BE2C (cell line): ENCODE measurements at places on chromosomes 12 and 14.
A peak's percentile ranks its signal among the peaks of the same experiment; 100 is the strongest.

GRCh38 chr12:67677166-67677565 is 28.6 kb downstream of the DYRK2 start:
- no peak for DNase-seq

DNA sequence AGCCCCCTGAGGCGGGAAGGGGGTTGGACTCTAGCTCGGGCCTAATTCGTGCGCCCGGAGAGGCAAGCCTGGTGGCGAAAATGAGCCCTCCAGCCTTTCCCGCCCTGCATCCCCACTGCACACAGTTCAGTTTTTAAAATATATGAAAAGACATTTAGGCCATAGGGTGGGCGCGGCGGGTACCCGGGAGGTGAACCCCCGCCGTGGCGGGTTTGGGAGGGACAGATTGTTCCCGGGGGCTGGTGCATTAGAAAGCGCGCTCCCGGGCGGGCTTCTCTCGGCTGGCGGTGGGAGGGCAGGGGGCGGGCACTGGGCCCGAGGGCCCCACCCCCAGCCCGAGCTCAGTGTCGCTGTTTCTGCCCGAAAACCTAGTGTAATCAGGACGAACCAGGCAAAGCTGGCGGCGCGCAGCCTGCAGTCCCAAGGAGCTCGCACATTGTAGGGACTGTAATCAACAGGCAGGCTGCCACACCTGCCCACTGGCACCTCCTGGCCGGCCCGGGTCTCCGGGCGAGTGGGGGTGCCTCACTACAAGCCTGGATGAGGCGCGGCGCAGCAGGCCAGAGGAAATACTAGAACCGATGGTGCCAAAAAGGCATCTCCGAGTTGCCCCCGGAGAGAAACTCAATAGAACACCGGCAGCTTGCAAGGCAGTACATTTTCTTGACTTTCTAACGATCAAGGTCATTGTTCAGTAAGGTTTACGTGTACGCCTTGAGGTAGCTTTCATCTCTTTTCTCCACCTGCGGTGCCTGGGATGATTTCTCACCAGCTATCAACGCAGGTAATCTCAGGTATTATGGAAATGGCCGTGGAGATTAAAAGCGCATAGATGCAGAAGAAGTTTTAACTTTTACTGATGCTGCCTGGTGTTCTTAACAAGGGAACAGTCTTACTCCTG is 764 bp upstream of the SPTB start:
- peak; percentile 59 for DNase-seq

DNA sequence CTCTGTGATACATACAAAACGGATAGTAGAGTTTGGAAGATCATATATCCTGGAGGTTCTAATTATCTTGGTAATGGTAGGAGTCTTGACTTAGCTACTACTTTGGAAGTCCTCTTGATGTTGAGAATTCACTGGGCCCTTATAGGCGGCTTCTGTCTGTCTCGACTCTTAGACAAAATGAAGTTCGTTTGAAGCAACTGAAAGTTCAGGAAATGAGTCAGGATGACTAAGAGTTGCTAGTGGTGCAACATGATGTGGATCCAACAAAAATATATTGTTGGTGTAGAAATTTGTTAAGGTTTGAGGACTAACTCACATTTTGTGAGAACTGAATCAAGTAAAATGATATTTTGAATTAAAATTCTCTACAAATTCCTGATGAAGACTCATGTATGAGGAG is 272.7 kb downstream of the AEBP2 start:
- no peak for DNase-seq

GRCh38 chr12:7374423-7375144 is 69.4 kb downstream of the CD163L1 start:
- peak; percentile 90 for DNase-seq

DNA sequence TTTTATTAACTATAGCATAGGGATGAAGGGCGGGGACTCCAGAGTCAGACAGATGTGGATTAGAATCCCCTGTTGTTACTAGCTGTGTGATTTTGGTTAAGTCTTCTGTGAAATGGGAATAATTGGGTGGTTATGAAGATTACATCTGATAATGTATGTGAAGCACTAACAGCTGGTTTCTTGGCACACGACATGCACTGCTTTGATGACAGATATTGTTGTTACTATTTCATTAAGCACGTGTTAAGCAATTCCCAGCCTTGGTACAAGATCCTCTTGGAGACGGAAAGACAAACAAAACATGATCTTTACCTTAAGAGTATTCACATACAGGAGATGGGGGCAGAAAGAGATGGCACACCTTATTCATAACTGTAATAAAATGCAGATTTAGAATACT is 7.9 kb downstream of the PPFIBP1 start:
- DNase-seq: no peak

DNA sequence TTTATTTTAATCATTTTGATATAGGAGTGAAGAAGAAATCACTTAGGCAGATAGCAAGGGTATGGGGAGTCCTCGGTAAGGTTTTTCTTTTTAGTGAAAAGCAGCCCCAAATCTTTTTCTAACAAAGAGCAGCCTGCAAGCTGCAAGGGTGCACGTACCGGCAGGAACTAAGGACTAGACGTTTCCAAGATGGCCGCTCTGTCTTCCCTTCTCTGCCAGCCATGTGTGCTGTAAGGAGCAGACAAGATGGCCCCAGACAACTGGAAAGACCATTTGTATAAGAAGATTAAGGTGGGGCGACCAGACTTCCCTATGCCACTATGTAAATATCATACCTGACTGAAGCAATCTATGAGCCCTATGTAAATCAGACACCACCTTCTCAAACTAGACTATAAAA is 79.6 kb downstream of the TXNDC16 start:
- no peak for DNase-seq

GRCh38 chr14:75877292-75877691 is 104.5 kb downstream of the TGFB3 start:
- no peak for DNase-seq

- DNase-seq: no peak
Measured at GRCh38 chr14:61713724-61714437, 18.6 kb downstream of the HIF1A start.

GRCh38 chr14:92959189-92959531 is 36.2 kb downstream of the CHGA start:
- peak; percentile 85 for DNase-seq

- no peak for DNase-seq
Measured at GRCh38 chr14:72649603-72650227, 244.2 kb downstream of the DPF3 start.

DNA sequence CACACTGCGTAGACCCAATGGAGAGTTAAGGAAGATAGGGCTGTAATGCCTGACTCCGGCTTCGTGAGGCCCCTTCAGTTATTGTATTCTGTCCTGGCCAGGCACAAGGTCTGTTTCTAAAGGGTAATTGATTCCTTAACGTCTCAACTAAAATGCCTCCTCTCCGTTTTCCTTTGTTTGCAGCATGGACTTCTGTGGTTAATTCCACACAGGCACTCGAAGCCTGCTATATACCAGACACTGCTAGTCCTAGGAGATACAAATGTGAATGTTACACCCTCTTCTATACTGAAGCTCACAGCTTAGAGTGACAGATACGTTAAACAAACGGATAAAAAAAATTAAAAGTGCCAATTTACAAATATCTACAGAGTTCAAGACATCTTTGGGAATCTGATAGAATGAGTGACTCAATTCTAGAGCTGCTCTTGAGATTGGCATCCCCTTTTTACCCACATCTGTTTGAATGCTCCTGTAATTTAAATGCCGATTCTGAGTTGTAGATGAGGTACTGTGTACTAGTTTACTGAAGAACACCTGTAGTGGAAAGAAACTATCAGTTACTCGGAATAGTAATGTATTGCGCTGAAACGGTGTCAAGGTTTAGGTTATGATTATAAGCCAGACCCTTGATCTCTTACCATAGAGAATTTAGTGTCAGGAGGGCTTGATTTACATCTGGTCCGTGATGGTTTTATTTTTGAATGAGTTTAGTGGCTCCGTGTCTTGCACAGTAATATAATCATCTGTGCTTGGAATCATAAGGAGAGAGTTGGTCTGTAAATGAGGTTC is 784 bp downstream of the PSMA6 start:
- DNase-seq: no peak

- DNase-seq: no peak
Measured at GRCh38 chr12:54759751-54760150, 94.6 kb upstream of the MUCL1 start.

DNA sequence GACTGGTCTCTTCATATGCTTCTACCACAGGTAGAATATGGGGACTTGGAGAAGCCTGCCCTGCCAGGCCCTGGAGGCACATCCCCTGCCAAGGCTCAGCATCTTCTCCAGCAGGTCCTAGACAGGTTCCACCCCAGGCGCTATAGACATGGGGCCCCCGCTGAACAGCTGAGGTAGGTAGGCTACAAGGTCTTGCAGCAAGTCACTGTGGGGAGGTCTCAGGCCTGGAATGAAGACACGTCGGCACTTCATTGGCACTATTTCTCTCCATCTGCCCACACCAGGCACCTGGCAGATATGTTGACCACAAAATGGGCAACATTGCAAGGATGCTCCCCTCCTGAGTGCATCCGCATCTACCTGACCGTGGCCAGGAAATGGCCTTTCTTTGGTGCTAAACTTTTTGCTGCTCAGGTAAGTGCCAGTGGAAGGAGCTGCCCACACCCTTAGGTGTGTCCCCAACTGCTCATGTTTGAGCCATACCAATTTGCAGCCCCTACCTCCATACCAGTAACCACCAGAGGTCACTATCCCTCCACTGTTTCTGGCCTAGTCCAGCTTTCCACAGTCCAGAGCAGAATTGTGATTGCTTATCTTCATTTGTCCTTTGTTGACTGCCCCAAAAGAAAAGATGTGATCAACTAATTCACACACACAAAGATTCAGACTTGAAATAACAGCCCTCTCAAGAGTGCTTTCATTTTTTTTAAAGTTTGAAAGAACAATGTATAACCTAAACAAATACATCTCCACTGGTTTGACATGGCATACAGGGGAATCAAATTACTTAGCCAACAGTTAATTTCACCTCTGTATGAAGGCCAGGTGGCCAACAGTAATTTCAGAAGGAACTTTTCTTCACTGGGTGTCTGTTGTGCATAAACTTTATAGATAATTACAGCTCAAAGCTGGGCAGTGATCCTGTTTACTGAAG is 16.1 kb downstream of the PIGH start:
- DNase-seq: peak; percentile 62

GRCh38 chr14:45698462-45699134 is 445.6 kb upstream of the MIS18BP1 start:
- DNase-seq: peak; percentile 12

GRCh38 chr12:27583057-27583797 is 59.2 kb downstream of the PPFIBP1 start:
- DNase-seq: no peak

GRCh38 chr12:44779766-44780165 is 96.3 kb downstream of the NELL2 start:
- no peak for DNase-seq

DNA sequence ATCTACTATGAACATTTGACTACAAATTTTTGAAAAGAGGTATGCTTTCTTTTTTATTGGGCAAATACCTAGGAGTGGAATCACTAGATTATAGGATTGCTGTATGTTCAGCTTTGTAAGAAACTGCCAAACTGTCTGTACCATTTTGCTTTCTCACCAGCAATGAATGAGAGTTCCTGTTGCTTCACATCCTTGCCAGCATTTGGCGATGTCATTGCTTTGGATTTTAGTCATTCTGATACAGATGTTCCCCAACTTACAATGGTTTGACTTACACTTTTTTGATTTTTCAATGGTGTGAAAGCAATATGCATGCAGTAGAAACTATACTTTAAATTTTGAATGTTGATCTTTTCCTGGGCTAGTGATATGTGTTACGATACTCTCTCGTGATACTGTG is 328.7 kb downstream of the RAD51B start:
- DNase-seq: no peak

GRCh38 chr12:90120627-90121026 is 412.0 kb upstream of the ATP2B1 start:
- no peak for DNase-seq

DNA sequence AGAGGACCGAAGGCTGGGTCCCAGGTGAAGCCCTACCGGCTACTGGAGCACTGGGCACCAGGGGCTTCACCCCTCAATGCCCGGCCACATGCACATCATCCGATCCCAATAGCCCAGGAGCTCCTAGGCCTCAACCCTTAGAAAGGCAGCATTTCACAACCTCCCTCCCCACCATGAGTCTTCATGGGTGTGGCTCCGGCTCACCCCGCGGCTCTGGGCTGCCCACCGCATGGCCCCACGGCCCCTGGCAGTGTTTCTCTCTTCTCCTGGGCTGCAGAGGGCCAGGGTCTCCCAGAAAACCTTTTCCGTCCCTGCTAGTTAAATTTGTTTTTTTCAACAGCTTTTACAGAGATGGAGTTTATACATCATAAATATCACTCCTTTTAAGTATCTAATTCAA is 28.6 kb upstream of the DLK1 start:
- DNase-seq: no peak

DNA sequence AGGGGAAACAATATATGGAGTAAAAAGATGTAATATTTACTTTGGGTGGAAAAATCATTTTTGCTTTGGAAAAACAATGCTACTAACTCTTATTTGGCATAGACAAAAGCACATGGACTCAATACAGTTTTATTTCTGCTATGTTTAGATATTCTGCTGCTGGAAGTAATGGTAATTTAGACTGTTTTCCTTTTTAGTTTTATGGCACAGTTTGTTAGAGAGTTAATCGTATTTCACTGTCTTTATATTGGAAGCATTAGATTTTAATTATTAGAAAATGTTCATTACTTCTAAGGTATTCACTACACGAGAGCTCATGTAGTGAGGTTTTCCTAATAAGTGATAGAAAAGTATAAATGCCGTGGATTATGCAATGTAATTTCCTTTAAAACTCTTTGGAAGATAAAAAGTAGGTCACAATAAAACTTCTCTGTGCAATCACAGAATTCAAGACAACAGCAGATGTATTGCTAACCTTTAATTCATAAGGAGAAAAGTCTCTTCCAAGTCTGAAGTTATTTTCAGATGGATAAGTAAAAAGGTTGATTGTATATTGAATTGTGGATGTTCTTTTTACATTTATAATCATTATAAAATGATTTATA is 851.8 kb downstream of the TMTC2 start:
- no peak for DNase-seq

GRCh38 chr14:32010604-32011125 is 66.4 kb upstream of the ARHGAP5 start:
- DNase-seq: no peak

- no peak for DNase-seq
Measured at GRCh38 chr14:29527286-29527685, 400.4 kb downstream of the PRKD1 start.

GRCh38 chr12:65517656-65518210 is 239.2 kb downstream of the MSRB3 start:
- DNase-seq: no peak

DNA sequence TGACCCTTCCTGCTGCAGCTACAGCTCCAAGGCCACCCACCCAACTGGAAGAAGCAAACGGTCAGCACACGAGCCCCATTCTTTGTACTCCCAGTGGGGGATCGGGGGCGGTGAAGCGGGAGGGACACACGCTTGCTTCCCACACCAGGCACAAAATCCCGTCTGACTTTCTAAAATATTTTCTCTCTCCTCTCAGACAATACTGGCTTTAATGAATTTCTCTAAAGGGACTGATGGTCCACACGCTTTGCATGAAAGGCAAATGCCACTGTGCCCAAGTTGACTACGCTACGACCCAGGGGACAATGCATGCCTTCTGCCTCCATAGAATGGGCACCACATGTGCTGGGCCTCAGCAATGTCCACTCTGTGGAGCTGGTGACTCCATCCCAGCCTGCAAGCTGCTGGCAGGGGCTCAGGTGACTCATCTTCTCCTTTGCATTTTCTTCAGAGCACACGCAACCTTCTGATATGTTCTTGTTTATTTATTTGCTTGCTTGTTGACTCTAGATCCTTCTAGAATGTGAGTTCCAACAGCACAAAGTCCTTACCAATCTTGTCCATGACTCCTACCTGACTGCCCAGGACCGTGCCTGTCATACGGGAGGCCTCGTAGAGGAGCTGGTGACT is 15.6 kb downstream of the SYNE3 start:
- no peak for DNase-seq

- no peak for DNase-seq
Measured at GRCh38 chr12:47269916-47270315, 190.2 kb upstream of the AMIGO2 start.
